ENCODE measurements at places on chromosomes 4 and X.
A peak's percentile ranks its signal among the peaks of the same experiment; 100 is the strongest.

- DNase-seq = no peak
These were observed at the start of gene MGARP for GRCh38 chr4:139279760-139280620. MGARP (minus strand) TSS chr4:139280225; CDS start chr4:139280158, 67 bp downstream.

- no peak for DNase-seq
These were observed 83.7 kb downstream of the SPOCK3 start for GRCh38 chr4:167150587-167150986.

DNA sequence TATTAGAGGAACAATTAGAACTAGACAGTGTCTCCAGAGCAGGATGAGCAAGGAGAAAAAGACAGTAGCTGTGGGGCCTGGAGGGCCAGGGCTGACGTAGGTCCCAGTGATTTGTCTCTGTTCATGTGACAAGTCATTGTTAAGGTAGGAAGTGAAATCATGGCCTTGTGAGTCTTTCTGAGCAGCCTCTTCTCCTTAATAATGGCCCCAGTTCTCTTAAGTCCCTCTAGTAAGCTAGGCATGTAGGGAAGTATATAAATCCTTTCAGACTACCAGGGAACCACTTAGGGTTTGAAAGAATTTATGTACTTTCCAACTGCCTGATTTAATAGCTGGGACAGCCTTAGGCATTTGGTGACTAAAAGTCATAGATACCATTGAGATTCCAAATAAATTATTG lies 133.0 kb downstream of the KLHL8 start:
- no peak for DNase-seq

DNA sequence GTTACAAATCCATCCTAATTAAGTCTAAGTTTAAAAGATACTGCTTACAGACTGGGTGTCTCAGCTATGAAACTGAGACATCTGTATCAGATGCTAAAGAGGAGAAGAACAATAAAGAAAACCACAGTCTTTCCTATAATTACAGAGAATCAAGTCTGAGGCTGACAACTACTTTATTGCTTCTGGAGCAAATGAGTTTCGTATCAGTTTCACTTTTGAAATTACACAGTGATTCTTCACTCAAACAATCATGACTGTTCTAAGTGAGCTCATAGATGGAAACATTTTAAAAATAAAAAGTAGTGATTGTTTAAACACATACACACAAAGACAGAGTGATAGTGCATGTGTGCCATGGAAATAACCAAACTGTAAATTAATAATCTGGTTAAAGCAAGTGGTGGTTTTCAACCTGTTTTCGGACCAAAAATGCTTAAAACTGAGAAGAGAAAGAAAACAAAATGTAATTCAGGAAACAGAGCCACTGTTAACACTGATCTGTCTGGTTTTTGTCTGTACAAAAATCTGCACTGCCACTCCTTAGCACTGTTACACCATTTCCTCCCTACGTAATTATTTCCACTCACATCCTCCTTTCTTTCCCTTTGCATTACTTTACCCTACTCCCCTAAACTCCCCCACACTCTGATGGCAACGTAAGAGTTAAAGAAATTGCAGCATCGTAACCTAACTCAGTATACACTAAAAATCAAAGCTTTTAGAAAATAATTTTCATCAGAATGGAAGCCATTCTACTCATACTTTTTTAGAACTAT lies 12.5 kb downstream of the RFC1 start:
- DNase-seq = no peak

DNA sequence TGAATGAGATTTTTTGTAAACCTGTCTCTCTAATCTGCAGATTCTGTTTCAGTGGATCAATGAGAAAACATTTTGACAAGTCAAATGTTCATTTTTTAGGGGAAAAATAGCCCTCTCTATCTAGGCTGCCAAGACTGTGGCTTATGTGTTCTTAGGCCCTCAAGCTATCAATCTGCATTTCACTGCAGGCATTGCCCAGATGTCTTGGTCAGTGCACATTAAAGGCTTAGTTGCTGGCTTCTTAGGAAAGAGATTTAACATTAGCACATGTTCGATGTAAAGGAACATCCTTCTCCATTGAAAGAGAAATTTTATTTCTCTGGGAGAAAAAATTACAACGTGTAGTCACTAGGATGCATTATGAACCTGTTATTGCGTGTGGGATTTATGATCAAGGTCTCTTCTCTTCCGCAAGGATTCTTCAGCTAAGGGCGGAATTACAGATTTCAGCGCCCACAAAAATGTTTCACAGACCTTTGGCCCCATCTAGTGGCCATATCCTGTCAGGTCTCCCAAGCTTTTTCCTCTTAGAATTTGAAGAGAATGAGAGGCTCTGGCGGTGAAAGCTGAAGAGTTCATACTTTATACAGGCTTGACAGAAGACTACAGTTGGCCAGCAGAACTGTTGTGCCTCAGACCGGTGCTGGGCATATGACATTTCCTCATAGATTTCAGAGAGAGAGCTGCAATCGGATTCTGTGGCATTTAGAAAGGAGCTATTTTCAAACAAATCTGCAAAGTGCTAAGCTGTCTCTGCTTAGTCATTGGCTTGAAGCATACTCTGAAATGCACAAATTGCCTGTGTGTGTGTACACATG lies 144.6 kb upstream of the NOCT start:
- DNase-seq = peak; percentile 50

DNA sequence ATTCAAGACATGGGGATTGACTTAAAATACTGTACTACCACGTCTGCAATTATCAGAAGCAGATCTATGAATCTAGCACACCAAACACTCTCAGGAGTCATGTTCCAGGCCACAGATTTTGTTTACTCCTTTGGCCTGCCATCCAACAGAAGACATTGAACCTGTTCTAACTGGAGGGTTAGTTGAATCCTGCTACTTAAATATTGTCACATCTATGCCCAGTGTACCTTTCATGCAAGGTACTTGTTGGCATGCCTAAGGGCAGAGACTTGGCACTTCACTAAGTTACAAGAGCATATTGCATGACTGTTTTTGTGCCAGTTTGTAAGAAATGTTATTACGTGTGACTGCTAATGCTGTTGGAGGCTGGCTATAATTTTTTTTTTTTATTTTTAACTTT lies 126.9 kb upstream of the BCOR start:
- DNase-seq = no peak

DNA sequence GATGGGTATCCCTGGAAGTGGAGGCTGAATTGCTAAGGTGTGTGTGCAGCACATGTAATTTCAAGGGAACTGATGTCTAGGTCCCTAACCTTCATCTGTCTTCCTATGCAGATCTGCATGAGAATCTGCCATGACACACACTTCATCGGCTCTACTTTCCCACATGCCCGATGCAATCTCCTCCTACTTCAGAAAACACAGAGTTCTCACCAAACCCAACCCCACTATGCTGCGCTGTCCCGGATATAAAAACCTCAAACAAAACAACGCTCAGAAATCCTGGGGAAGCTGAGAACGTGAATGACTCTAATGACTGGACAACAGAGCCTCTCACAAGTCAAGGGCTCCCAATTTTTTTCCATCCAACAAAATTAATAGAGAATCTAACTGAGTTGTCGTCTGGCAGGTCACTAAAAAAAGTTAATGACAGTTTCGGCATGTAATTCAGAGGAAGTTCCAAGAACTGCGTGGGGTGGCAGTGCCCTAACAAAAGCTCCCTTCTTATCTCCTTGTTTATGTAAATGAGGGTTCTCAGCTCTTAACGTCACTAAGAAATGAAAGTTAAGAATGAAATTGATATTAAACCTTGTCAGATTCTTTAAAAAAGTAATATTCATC lies 39.0 kb downstream of the STX18 start:
- DNase-seq = no peak

DNA sequence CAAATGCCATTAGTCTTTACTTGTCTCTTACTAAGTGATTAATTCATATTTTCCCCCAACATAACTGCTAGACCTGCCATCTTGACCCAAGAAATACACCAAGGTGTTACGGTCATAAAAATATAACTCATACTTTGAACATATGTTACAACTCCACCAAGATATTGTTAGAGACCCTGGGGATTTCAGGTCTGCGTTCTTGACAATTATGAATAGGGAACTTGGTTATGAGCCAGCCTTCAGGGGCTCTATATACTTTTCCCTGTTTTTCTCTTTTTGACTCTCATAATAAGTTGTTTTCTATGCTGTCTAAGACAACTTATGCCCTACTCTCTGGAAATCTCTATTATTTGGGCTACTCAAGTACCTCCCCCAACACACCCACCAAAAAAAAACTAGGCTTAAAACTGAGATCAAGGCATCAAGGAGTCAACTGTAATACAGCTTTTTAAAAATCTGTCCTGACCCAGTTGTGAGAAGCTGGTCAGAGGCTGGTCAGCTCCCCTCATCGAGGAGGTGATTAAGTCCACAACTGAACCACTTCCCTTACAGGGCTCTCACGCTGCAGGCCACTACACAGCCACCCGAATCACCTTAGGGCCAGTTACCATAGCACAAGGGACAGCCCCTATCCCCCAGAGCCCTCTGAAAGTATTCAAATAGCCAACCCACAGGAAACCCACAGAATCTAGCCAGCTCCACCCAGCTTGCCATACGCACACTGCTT lies 10.5 kb upstream of the TLR3 start:
- DNase-seq = no peak

DNA sequence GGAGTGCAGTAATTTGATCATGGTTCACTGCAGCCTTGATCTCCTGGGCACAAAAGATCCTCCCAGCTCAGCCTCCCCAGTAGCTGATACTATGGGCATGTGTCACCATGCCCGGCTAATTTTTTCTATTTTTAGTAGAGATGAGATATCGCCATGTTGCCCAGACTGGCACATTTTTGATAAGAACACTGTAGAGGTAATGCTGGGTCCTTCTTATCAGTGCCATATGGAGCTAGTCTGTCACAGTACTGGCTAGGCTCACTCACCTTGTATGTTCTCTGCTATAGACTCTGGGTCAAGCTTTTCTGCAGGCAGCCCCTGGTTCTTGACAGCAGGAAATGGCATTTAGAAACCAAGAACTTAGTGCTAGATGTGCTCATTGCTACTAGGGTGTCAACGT lies 53.9 kb downstream of the BCOR start:
- DNase-seq = no peak

- DNase-seq = no peak
These were observed 7.7 kb downstream of the SCML1 start for GRCh38 chrX:17744896-17745523.

DNA sequence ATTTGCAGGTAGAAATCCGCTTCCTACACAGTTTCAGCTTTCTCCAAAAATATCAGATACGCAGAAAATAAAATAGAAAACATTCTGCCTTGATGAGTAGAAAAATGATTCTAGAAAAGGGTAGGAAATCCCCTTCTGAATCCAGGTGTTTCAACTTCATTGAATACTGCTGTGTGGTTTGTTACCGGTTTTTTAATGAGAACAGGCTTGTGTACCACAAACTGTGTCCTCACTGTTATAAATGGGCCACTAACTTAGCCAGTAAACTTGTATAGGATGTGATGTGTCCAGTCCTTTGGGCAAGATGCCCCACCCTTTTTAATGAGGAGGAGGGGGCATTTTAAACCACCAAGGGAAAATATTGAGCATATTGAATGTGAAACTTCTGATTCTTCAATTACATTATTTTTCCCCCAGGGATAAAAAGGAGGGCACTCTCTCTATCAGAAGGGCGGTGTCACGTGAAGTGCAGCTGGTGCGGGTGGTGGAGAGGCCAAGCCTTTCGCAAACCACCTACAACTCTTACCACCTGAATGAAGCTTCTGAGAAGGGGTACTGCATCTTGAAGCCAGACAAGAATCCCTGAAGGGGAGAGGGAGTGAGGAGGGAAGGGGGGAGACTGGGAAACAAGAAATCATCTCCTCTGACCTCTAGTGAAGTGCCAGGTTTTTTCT lies 4.5 kb downstream of the CXXC4 start:
- DNase-seq = no peak

DNA sequence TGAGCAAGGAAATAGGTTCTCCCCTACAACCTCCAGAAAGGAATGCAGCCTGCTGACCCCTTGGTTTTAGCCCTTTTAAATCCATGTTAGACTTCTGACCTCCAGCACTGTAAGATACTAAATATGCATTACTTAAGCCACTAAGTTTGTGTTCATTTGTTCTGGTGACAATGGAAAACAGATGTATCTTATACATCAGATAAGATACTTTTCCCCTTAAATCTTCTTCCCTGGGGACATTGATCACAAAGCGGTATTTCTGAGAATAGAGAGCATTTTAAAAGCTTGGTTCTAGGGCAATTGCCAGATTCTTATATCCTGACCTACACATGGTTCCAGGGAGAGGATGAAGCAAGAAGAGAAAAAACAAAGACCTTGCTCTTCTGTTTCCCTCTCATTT lies 6.5 kb upstream of the TMEM184C start:
- no peak for DNase-seq

- DNase-seq = no peak
These were observed 60.8 kb downstream of the TBL1X start for GRCh38 chrX:9525511-9526248.

DNA sequence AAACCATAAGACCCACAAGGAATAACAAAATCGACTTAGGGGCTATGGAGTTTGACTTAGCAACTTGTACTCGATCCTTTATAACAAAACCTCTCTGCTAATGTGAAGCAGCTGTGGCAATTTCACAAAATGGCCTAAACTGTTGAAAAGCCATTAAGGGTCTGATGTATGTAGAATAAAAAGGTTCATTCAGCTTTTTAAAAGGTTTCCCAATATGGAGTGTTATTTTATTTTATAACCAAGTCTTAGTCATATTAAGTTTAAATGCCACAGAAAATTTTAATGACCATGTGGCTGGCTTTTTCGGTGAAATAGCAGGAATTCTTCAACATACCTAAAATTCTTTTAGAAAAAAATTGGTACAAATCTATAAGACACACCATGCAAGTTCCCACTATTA lies 291.8 kb upstream of the HAND2 start:
- no peak for DNase-seq

GRCh38 chr4:41611881-41612871 lies 74.2 kb downstream of the LIMCH1 start:
- no peak for DNase-seq

DNA sequence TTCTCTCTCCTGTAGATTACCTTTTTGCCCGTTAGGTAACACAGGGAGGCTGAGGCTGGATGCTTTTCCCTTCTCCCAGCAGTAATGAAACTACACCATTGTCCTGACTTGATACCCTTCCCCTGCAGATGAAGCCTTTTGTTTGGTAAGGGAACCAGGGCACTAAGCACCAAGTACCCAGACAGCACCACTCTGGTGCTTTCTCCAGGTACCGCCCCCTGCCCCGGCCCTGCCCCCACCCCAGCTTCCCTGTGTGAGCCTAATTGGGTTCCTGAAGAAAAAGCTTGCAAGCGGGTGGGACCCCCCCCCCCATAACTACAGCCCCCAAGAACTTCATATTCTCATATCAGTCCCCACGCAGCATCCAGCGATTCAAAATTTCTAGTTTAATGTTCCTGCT lies 79.8 kb downstream of the JADE3 start:
- no peak for DNase-seq

GRCh38 chrX:46376246-46376885 lies 168.9 kb downstream of the ZNF674 start:
- DNase-seq = peak; percentile 57

DNA sequence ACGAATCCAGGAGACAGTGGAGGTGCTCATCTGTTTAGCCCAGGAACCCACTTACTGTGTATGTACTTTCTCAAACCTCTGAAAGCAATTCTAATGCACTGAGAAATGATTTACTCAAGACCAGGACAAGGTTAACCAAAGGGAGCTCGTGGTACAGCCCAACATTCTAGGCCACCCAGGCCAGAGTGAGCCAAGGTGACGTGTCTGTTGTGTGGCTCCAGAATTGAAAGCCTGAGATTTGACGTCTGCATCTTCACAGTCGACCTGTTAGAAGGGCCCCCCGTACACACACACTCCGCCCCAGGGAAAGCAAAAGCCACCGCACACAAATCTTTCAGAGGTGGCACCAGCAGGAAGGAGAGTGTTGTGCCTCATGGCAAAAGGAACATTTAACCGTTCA lies 2.3 kb downstream of the MAP3K15 start:
- no peak for DNase-seq
